ENCODE measurements at places on chromosomes 3 and 15.

GRCh38 chr15:48425051-48425450 is 93.8 kb downstream of the DUT start:
- DNase-seq, result no peak

DNA sequence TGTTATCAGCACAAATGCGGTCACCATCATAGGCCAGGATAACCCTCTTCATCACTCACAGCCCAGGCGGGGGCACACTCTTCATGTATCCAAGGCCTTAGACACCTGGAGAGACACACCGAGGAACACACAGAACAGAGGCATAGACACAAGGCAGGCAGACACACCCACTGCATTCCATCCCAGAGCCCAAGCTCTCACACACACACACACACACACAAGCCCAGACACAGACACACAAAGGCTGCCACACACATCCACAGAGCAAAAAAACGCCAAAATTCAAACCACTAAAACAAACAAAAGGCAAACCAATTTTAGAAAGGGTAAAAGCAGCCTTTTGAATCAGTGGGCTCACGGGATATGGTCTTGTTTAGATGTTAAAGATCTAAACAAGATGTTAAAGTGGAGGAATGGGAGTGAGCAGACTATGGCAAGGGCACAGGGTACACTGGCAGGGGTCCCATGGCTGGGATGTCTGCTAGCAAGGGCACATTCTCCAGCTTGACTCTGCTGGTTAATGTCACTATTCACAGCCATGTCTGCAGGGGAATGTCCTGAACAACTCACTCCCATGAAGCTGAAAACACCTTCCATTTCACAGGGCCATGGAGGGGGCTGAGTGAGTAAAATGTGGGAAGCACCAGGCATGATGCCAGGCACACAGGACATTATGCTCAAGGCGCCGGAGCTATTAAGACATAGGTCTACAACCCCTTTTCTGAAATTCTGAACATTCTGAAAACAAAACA is 14.9 kb upstream of the CRABP1 start:
- no peak for DNase-seq

GRCh38 chr15:89002830-89003229 is 85.4 kb upstream of the ABHD2 start:
- DNase-seq, result no peak

- DNase-seq, result no peak
Measured at GRCh38 chr3:103968751-103969150, 1398.0 kb upstream of the ALCAM start.

DNA sequence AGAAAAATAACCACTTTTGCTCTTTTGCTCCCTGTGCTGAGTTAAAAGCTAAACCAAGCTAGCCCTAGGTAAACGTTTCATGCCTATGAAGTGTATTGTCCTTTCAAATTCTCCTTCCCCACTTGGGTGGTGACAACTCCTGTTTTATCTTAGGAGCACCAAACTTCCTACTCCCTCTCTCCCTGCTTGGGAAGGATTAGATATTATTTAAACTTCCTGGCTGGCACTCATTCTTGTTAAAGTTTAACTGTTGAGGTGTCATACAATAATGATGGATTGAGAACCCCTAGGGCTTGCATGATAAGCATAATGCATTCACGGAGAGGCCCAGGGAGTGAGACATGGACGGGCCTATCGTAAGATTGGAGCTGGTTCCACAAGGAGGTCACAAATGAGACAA is 29.5 kb downstream of the B4GALT4 start:
- DNase-seq, result no peak

GRCh38 chr3:5039585-5039984 is 60.3 kb downstream of the BHLHE40 start:
- DNase-seq, result no peak
